ENCODE measurements at places on chromosomes 6 and 20.

GRCh38 chr20:1163653-1164052, 21.1 kb downstream of the TMEM74B start:
- no peak for DNase-seq

DNA sequence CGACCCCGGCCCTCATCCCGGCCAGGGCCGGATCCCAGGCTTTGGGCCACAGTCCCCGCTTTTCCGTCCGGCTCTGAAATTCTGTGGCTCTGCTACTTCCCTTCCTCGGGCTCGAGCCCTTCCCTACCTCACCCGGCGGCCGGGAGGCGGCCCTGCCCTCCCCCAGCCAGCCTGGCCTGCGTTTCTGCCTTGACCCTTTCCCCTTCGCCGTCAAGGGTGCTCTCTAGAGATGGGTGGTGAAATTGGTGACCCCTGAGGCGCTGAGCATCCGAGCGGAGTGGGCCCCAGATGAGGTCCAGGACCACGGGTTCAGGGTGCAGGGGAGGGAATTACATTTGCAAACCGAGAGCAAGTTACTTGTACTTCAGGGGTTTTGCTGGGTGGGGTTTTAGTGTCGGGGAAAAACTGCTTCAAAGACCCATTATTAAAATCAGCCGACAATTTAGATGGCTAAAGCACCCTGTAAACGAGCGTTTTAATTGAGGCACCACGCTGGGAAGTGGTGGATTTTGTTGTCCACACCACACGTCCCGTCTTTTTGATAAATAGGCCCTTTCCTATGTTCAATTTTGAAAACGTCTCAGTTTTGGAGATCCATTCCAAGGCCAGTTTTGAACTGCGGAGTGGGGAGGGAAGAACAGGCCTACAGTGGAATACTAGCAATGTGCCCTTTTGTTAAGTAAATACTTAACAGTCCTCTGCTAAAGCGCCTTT, 9.9 kb downstream of the TFAP2A start:
- DNase-seq, result no peak

GRCh38 chr6:36419310-36419709, 23.3 kb downstream of the PXT1 start:
- DNase-seq, result no peak

DNA sequence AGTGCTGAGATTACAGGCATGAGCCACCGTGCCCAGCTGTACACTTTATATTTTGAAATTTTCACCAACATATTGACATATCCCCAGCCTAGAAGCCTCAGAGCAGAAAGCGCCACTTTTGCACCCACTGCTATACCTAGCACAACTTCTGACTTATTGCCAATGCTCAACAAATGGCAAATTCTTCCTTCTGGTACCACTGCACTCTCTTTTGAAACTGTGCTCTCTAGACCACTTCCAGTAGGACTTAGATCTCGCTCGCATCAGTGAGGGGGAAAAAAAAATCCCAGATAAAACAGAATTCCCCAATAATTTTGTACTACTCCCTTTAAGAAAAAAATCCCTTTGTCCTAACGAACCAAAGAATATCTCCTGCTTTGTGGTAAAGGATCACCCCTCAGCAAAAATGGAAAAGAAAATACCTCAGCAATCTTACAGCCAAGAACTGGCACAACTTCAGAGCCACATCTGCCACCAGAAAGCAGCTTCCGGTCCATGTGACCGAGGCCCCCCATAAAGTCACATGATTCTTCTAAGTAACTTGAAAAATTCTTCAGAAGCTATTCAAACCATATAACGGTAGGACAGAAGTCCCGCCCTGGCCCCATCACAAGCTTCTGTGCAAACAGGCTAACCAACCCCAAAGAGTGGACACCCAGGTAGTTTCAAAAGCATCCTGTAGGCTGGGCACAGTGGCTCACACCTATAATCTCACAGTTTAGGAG, 18.5 kb upstream of the IL17F start:
- DNase-seq, result no peak

- no peak for DNase-seq
These were observed 81.9 kb downstream of the FIG4 start for GRCh38 chr6:109772883-109773431.

GRCh38 chr6:98971303-98971702, 23.6 kb upstream of the FBXL4 start:
- no peak for DNase-seq

GRCh38 chr6:144315981-144316861, 31.1 kb downstream of the UTRN start:
- no peak for DNase-seq

DNA sequence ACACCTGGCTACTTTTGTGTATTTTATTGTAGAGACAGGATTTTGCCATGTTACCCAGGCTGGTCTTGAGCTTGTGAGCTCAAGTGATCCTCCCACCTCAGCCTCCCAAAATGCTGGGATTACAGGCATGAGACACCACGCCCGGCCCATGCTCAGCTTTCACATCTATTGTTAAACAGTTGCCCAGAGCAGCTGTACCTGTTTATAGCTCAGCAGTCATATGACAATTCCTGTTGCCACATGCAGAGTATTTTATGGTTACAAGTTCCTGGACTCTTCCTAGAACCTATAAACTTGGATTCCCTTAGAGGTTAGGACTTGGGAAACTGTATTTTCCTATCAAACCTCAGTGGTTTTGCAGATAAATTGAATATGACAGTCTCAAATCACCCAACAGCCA, 188.3 kb upstream of the KCNG1 start:
- no peak for DNase-seq

- DNase-seq, result no peak
These were observed 60.9 kb downstream of the EPB41L2 start for GRCh38 chr6:131001945-131002660.
